ENCODE measurements at places on chromosomes 1 and 21. TPM values are rescaled to one million over a fixed set of nuclear protein-coding genes. Genes with fewer than 3 reads are reported as not detected.

- no peak for DNase-seq
Measured at GRCh38 chr1:85806236-85806965, 98.2 kb upstream of the ZNHIT6 start.

GRCh38 chr1:89705901-89706699 is 73.2 kb downstream of the LRRC8C start:
- no peak for DNase-seq

- DNase-seq, result no peak
Measured at GRCh38 chr1:21546122-21546825, 37.1 kb downstream of the ALPL start.

GRCh38 chr1:37808369-37809319 is 636 bp upstream of the YRDC start:
- peak; percentile 77 for DNase-seq

FGGY gene
- 7.0 TPM for total RNA-seq

TSTD1 gene
- not detected for total RNA-seq

METTL25B gene
- total RNA-seq, result 9.9 TPM

DNA sequence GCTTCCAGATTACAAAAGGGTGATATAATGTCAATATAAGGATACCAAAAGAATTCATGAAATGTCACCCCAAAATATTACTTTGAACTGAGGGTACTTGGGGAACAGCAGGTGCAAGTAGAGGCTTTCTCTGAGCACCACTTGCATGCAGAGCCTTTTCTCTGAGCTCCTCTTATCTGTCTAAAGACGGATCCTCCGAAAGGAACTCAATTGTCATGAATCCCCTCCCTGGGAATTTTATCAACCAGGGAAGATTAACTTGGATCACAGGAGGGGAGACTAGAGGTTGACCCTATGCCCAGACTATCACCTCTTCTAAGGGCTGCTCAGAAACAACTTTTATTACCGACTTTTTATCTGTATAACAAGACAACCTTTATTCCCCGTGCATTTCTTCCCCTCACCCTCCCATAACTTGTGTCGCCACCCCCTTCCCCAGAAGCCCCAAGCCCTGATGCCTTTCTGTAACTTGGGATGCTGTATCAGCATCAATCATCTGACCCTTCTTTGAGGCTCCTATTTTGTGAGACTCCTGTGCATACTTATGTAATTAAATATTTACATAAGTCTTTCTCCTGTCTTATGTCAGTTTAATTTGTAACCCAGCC is 94.1 kb downstream of the CACHD1 start:
- no peak for DNase-seq

- no peak for DNase-seq
Measured at GRCh38 chr1:197143276-197143675, 3.2 kb downstream of the ASPM start.

GRCh38 chr1:9164532-9164900 is 35.6 kb upstream of the GPR157 start:
- no peak for DNase-seq

DNA sequence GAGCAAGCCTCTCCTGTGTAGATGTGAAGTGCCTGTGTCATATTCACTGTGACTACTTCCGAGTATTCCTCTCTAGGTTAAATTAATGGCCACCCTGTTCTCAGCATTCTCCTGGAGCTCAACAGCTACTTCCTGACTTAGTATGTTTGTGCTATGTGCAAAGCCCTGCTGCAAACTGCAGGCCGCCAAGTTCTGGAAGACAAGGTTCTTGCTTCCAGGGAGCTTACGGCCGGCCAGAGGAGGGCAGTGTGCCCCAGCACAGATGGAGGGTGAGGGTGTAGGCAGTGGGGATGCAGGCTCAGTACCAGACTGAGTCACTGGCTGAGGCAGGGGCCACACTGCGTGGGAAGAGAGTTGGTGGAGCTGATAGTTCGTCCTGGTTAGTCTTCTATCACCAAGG is 43.2 kb downstream of the ELK4 start:
- no peak for DNase-seq

GRCh38 chr1:34918386-34918976 is 11.0 kb downstream of the DLGAP3 start:
- DNase-seq, result no peak

TGFB2 gene
- 9.9 TPM for total RNA-seq

DNA sequence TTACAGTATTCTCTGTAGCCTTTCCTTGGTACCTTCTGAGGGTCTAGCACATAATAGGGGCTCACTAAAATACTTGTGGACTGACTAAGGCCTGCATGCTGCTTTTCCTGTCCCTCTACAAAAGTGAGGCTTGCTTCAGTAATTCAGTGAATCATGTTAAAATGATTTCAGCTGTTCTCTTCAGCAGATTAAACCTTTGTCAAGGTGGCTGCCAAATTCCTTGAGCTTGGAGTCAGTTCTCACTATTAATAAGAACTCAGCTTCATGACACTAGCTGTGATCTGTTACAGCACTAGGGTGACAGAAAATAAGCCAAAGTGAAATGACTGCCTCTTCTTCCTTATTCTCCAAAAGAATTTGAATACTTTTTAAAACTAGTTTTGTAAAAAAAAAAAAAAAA is 128.8 kb downstream of the KCNN3 start:
- DNase-seq, result no peak

MPZ gene
- total RNA-seq, result 2.4 TPM

- DNase-seq, result no peak
Measured at GRCh38 chr1:30903343-30904034, 5.1 kb downstream of the SDC3 start.

DNA sequence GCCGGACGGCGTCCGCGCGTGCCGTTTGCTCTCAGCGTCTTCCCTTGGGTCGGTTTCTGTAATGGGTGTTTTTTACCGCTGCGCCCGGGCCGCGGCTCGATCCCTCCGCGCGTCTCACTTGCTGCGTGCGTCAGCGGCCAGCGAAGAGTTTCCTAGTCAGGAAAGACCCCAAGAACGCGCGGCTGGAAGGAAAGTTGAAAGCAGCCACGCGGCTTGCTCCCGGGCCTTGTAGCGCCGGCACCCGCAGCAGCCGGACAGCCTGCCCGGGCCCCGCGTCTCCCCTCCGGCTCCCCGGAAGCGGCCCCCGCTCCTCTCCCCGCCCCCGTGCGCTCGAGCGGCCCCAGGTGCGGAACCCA is 159.8 kb downstream of the RUNX1 start:
- DNase-seq, result no peak

DNA sequence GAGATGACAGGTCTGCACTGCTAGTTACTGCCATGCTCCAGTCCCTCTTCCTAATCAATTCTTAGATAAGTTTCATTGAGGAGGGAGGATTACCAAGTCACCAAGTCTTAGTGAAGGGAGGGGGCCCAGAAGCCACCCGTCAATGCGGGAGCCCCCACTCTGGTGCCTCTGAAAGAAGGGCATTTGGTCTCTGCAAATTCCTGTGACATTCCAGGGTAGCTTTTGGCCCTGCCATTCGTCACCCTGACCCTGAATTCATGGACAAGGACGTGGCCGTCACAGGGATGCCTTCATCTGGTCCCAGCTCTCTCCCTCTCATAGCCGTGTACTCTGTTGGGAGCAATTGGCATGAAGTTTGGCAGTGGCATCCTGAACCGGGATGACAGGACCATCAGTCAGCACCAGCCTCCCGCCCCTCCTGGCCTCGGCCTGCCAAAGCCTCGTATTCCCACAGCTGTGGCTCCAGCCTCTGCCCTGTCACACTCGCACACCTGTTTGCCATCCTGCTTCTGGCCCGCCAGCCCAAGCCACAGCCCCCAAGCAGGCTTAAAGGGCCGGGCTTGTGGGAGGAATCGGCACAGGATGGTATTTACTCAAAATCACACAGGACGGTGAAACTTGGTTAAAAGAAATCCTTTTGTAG is 150.7 kb downstream of the CLIC6 start:
- DNase-seq, result no peak

GRCh38 chr1:1130206-1131120 is 14.6 kb upstream of the C1orf159 start:
- DNase-seq, result no peak

IRF6 gene
- total RNA-seq, result 7.6 TPM

GRCh38 chr1:177392336-177392735 is 221.6 kb downstream of the BRINP2 start:
- no peak for DNase-seq

DNA sequence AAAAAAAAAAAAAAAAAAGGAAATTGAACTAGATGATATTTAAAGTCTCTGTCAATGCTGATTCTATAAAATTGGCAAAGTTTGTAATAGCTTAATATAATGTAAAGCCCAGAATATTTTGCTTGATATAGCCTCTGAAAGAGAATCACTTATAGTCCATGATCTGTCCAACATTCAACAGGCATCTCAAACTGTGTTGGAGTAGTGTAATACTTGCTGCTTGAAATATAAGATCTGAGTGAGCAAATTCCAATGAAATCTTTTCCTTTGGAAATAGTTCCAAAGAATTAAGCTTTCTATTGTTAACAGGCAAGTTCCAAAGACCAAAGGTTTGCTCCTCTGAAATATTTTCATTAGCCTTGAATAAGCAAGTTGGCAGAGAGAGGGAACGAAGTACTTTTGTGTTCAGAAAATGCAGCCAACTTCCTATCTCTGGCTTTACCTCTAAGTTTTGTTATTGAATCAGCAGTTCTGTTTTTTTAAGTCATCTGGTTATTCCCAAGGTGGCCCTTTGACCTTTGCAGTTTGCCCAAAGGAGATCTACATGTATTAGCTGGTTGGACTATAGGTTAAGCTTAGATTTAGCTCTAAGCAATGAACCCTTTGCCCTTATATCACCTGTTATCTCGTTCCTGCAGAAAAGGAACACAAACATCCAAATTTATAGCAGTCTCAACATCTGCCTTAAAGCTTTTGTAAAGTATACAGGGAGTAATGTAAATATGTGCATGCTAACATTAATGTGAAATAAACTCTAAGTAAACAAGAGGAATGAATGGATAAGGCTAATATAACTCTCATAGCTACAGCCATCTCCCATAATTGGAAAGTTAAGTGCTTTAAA is 24.4 kb upstream of the CEP350 start:
- DNase-seq, result no peak

GRCh38 chr21:30900881-30901280 is 19.5 kb upstream of the KRTAP11-1 start:
- DNase-seq, result no peak

TCHH gene
- total RNA-seq, result not detected

DNA sequence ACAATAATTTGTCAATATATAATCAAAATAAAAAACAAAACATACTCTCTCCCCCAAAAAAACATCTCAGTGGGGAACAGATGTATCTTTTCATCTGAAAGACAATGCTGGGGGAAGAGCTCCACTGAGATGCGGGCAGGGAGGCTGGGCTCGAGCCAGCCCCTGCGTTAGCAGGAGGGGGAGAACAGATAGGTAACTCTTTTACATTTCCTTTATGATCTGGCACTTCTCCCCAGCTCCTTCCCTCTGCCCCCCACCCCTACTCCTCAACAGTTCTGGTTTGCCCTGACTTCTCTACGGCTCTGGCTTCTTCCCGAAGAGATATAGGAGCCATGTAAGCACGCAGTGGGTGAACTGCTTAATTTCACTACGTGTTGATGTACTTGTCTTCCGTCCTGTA is 12.4 kb downstream of the LEPR start:
- no peak for DNase-seq

- DNase-seq, result no peak
Measured at GRCh38 chr1:27572019-27572678, 31.8 kb downstream of the AHDC1 start.

GRCh38 chr1:199081739-199082138 is 442.9 kb downstream of the PTPRC start:
- DNase-seq, result no peak

All from ascending aorta (tissue), 2 donors.